OCI-LY7 (cell line): ENCODE measurements at places on chromosomes 4 and X.
A peak's percentile ranks its signal among the peaks of the same experiment; 100 is the strongest.

GRCh38 chr4:110417136-110417535 lies 58.8 kb upstream of the ENPEP start:
- no peak for DNase-seq

GRCh38 chr4:176746846-176747245 lies 45.9 kb downstream of the VEGFC start:
- no peak for DNase-seq

- DNase-seq = no peak
Observed at GRCh38 chr4:74032064-74032463, 6.4 kb downstream of the CXCL3 start.

GRCh38 chr4:38603652-38604051 lies 60.3 kb upstream of the KLF3 start:
- DNase-seq = no peak

- DNase-seq = no peak
Observed at GRCh38 chr4:126957987-126958386, 674.8 kb upstream of the INTU start.

DNA sequence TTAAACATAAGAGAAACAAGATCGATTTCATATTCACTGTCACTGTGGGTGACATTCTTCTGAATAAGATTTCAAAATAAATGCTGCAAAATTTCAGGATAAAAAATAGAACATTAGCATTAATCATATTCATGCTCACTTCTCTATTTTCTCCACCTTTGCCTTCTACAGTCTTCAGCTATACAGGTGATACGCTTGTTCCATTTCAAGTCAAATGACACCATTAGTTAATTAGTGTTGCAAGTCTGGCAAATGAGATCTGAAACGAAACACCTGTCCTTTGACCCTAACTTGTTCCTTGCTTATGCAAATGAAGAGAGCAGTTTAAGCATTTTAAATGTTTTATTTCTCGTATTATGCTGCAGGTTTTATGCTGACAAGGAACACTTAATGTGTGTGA lies 667.5 kb upstream of the MAGEB2 start:
- DNase-seq = no peak

GRCh38 chr4:109359040-109359646 lies 56.7 kb upstream of the COL25A1 start:
- DNase-seq = peak; percentile 13

DNA sequence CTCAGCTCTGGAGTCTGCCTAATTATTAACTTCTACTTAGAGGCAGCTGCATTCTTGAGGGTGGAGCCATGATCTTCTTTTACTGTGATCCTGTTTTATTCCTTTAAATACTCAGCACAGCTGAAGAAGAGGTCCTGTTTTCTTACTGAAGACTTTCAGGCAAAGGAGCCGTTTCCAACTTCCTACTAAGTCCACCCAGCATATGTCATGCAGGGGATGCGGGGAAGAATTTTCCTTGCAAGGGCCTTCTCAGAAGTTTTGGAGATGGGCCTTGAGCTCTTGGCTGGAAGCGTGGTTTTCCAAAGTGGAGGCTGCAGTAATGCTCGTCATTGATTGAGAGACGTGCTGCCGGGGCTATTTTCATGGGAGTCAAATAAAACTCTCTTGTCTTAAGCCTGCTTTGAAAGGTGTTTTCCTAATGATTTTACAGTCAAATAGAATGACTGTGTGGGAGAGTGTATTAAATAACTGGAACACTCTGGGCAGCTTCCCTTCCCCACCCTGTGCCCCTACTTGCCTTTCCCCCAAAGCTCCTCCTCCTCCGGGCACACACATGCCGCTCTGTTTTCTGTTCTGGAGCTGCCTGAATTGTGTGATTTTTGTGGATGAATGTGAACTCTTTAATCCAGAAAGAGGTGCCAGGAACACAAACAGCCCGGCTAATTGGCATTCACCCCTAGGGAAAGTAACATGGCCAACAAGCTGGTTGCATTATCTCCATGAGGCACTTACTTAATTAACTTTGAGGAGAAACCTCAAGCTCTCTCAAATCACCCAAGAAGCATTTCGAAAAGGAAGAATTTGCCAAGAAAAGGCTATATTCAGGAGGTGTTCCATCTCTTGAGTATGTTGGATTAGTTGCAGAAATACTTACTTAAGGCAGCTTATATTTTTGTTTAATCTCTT lies 28.1 kb downstream of the FGF2 start:
- DNase-seq = no peak

DNA sequence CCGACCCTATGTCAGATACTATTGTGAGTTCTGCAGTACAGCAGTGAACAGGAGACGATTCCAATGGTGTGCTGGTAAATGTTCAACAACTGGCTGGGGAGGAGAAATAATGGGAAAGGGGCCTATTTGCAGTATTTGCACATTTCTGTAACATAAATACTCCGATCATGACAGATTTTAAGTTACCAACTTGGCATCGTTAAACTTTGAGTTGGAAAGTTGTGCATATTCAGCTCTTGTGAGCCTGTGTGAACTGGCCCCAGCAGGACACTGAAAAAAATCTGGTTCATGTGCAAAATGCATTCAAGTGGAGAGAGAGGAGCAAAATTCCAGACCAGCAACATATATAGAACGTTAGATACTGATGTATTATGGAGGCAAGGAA lies 175.0 kb downstream of the MAPK10 start:
- DNase-seq = no peak

- DNase-seq = no peak
Observed at GRCh38 chr4:18022572-18023050, 1.1 kb upstream of the LCORL start.

- DNase-seq = no peak
Observed at GRCh38 chr4:169268951-169269760, 1.6 kb downstream of the SH3RF1 start.

DNA sequence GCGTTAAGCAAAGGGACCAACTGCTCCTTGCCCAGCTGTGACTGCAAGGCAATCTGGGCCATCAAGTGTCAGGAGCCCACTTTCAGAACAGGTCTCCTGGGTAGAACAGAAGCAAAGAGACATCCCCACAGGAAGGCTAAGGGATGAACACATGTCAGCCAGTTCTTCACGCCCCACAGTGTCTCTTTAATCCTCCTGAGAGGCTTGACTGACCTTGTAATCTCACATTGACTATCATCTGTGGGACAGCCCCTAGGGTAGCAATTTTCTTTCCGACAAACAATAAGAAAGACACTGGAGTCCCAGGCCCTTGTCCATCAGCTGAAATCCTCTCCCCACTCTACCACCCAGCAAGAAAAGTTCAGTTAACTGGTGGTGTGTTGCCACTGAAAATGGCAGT lies 1.0 kb downstream of the CHRDL1 start:
- DNase-seq = no peak

- peak; percentile 78 for DNase-seq
Observed at GRCh38 chr4:40055863-40056715, 561 bp upstream of the N4BP2 start.
